ENCODE measurements at places on chromosomes 1 and 21.

DNA sequence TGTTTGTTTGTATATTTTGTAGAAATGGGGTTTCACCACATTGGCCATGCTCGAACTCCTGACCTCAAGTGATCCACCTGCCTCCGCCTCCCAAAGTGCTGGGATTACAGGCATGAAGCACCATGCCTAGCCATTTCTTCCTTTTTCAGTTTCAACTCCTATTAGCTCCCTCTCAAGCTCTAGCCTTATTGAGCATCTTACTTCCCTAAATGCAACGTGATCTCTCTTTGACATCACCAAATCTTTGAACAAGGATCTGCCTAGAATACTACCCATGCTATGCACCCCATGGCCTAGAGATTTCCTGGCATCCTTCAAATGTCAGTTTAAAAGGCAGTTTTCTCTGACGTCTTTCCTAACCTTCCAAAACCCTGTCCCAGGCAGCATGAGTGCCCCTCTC, 91.1 kb upstream of the NR5A2 start:
- DNase-seq, result no peak

GRCh38 chr1:44645476-44646244, 28.6 kb downstream of the TMEM53 start:
- no peak for DNase-seq

- DNase-seq, result no peak
Measured at GRCh38 chr1:208724079-208724478, 479.9 kb upstream of the PLXNA2 start.

DNA sequence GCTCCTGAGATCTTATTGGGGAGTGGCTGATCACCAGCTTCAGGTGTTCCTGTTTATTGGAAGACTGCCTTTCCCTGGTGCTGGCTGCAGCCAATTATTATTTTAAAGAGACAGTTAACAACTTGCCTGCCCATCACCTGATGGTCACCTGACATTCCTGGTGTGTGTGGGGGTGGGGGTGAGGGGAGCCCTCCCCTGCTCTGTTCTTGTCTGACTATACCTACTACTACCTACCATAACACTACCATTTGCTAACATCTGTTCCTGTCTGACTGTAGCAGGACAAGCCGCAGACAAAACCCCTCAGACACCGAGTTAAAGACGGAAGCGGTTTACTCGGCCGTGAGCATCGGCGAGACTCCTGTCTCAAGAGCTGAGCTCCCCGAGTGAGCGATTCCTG, 54.9 kb upstream of the NBPF3 start:
- no peak for DNase-seq

- no peak for DNase-seq
Measured at GRCh38 chr1:3192361-3192760, 123.4 kb downstream of the PRDM16 start.
